Activated CD8-positive, alpha-beta T cell treated with anti-CD3 and anti-CD28 coated beads for 36 hours (primary cell): ENCODE measurements at places on chromosomes 3 and 15. TPM values are rescaled to one million over a fixed set of nuclear protein-coding genes. Genes with fewer than 3 reads are reported as not detected.

- no peak for DNase-seq
Observed at GRCh38 chr3:24519368-24520100, 24.9 kb upstream of the THRB start.

DNA sequence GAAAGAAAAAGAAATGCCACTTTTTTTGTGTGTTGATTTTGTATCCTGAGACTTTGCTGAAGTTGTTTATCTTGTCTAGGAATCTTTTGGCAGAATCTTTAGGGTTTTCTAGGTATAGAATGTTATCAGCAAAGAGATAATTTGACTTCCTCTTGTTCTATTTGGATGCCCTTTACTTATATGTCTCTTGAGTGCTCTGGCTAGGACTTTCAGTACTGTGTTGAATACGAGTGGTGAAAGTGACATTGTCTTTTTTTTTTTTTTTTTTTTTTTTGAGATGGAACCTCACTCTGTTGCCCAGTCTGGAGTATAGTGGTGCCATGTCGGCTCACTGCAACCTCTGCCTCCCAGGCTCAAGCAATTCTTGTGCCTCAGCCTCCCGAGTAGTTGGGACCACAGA is 64.7 kb upstream of the NPHP3 start:
- DNase-seq, result no peak

DNA sequence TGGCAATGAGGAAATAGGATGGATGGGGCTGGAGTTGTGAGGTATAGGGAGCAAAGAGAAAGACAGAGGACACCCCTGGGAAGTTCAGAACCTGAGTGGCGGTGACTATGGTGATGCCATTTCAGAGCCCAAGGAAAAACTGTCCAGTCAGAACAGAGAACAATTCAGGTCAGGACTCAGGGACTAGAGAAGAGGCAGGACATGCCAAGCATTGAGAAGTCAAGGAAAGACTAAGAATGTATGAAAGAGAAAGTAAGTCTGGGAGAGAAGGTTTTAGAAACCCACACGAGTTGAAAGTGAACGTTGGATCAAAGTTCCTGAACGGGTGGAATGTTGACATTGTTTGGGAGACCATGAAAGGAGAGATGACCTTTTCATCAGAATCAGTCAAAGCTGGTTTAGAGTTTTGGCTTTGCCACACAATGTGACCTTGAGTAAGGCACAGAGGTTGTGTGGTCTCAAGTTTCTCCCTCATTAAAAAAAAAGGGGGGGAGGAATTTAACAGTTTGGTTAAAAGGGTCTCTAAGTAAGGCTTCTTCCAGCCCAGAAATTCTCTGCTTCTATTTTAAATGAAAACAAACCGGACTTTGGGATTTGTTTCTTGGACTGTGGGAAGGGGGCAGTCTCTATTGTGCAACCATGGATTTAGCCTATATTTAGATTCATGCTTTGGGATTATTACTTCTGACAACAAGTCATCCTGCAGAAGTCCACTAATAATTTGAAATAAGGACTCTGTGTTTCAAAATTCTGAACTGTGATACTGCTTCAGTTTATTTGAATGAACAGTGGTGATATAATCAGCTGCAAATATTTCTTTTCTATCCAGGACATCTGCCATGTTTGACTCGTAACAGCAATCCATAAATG is 315.9 kb upstream of the TBL1XR1 start:
- no peak for DNase-seq

DNA sequence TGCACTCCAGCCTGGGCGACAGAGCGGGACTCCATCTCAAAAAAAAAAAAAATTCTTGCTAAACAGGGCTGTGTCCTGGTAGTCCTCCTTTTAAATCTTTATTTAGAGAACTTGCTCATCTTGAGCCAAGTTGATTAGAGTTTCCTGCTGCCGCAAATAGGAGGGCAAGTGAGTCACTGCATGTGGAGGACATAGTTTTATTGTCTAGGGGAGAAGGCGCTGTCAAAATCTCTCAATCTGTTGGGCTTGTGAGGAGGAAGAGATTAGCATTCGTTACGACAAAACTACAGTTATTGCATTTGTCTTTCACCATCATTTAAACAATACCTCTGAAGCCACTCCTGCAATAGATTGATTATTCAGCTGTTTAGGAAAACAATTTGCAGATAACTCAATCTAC is 11.5 kb downstream of the MUC4 start:
- no peak for DNase-seq

DNA sequence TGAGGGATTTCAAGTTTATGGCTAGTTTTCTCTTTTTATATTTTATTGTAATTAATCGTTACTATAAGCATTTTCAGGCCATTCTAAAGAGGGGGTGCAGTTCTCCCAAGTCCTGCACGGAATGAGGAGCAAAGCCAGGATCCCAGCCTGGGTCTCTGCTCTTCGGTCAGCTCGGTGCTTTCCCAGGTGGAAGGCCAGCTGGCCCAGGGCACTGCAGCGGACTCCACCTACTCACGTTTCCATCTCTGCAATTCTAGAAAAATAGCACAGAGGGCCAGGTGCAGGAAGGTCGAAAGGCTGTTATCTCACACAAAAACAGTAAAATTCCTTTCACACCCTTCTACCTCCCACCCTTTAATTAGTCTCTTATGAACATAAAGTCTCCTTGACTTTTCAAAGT is 59.5 kb upstream of the HES1 start:
- no peak for DNase-seq

DNA sequence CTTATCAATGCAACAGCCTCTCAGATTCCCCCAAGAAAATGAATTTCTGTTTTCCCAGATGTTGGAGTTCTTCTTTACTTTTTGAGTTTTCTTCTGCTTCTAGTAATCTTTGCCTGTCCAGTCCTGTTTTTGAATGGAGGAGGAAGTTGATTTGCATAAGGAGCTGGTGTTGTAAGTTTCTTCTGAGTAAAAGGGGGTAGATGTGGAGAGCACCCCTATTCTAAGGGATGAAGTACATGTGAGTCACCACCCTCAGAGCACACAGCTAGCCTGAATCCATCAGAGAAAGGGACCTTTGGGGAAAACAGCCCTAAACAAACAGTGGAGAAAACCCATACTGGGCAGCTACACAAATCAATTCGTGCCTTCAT is 34.5 kb downstream of the ACAA1 start:
- no peak for DNase-seq

DNA sequence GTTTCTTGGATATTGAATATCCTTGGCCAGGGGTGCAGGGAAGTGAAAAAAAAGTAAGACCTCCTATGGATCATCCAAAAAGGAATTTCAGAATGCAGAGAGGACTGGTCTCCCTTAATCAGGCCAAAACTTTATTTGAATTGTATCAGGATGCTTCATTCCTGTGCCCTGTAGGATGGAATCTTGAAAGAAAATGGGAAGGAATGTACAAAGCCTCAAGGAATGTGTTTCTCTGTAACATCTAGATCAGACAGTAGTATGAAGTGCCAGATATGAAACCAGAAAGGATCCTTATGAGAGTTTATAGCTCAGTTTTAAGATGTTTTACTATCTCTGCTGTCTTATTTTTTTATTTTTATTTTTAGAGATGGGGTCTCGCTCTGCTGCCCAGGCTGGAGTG is 6.5 kb upstream of the GSK3B start:
- DNase-seq, result no peak

DNA sequence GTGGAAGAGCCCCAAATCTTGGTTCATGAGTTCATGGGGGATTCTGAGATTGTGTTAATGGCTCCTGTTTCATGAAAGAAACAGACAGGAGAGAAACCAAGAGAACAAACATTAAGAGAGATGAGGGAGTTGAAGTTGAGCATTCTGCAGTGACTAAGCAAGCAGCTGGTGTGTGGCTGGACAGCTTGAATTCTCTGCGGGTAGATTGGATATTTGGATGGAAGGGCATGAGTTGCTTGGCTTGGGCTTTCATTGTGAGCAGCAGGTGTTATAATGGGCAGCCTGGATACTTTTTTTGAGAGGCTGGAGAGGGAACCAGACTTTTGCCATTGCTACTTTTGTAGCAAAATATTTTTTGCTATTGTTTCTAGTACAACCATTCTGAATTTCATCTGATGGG is 346.8 kb upstream of the SATB1 start:
- DNase-seq, result no peak

DNA sequence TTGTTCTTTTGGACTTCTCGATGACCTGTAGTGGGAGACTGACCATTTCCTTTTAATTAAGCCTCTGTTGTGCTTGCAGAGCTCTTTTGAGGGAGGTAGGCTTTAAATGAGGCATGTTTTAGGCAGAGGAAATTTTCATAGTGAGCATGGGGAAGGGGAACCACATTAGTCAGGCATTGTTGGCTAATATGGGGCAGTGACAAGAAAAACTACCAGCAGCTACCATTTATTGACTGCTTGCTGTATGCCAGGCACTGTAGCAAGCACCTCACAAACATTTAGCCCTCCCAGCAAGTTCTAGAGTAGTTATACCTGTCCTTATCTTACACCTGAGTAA is 10.9 kb downstream of the ATG7 start:
- no peak for DNase-seq

GRCh38 chr3:104901396-104901795 is 465.3 kb upstream of the ALCAM start:
- no peak for DNase-seq

- no peak for DNase-seq
Observed at GRCh38 chr15:65258375-65259262, 28.1 kb downstream of the PARP16 start.

DNA sequence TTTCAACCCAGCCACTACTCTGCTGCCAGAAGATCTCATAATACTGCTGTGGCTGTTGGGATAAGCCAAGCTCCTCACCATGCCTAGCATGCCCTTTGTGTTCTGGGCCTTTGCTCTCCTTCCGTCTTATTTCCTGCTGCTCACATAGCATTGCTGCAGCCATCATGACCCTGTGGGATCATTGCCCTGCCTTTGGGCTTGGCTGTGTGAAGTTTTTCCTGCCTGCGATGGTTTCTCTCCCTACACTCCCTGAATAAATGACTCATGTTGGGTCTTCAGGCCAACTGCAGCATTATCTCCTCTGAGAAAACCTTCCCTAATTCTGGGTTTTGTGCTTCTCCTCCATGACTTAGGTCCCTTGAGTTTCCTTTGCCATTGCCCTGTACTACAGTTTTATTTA is 20.8 kb upstream of the TRA2B start:
- no peak for DNase-seq

GRCh38 chr3:90026406-90026805 is 919.0 kb downstream of the EPHA3 start:
- no peak for DNase-seq

- no peak for DNase-seq
Observed at GRCh38 chr3:9590282-9590791, 36.7 kb upstream of the LHFPL4 start.

DNA sequence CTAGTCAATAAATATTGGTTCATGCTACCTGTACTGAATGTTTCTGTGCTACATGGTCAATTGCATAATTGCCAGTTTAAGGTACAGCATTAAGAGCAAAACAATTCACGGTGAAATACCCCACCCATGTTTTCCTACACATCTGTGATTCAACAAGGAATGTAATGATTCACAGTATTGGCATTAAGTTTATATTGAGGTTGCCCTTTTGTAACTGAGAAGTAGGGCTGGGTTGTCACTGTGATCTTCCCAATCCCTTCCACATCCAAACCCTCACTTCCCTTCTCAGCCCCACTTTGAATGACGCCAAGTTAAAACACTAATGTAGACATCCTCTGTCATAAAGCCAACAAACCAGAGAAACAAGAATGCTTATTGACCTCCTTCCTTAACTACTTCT is 112.0 kb upstream of the TJP1 start:
- no peak for DNase-seq

- DNase-seq, result no peak
Observed at GRCh38 chr3:46512191-46512749, 14.5 kb downstream of the RTP3 start.

DNA sequence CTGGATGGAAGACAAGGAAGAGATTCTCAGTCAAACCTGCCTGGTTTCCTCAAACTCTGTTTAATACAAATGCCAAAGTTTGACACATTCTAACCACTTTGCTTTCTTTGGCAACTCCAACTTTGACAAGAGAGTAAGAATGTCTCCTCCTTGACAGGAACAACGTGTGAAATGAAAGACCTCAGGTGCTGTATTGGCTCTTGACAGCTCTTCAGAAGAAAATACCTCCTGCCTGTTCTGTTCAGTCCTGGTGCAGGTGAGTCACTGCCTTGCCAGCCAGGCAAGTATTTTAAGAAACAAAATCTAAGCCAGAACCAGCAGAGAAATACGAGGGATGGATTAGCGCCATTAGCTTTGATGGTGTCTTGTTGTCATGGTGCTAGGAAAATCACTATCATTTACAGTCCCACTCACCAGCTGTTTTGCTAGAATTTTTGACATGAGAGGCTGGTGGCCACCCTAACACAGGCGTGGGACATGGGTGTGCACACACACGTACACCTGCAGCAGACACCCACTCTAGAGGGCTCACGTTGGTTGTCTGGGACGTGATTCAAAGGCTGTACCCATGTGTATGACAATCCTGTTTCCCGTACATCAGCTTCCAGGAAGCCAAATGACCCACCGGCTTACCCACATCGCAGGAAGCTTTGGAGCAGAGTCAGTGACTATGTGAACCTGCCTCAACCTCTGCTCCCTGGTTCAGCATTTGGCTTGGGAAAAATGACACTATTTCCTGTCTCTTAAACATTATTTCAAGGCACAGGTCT is 60.4 kb downstream of the CCNL1 start:
- no peak for DNase-seq

DNA sequence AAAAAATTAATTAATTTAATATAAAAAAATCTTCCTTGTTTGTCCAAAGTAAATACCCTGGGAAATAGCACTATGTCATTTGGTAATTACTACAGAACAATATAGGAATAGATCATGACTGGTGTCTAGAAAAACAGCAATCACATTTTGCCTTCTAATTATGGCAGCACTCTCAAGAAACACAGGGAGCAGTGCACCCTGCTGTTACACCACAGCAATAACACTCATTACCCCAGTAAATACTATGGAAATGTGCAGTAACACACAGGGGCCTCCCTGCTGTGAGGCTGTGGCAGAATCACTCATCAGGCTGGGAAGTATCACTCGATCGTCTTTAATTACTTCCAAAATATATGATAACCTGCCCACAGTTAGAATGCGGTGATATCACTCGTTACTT is 646.0 kb downstream of the TUSC7 start:
- DNase-seq, result no peak

- no peak for DNase-seq
Observed at GRCh38 chr3:11391174-11391879, 119.1 kb downstream of the ATG7 start.

- DNase-seq, result no peak
Observed at GRCh38 chr15:39752246-39752645, 30.4 kb downstream of the FSIP1 start.

The MTFMT gene
- total RNA-seq, result 21.0 TPM

The ARRDC4 gene
- total RNA-seq, result 0.94 TPM

The AADACL2 gene
- total RNA-seq, result not detected

The GASK1A gene
- total RNA-seq, result 0.11 TPM

The BFSP2 gene
- 1.1 TPM for total RNA-seq

The DUOX1 gene
- total RNA-seq, result not detected

The ZNF620 gene
- 2.5 TPM for total RNA-seq

The CRYGS gene
- total RNA-seq, result 1.4 TPM

The CPA3 gene
- not detected for total RNA-seq

The SPTBN5 gene
- total RNA-seq, result 0.11 TPM
